Left hindlimb (tissue), 1 donor: ENCODE measurements at places on chromosomes 2 and 18.
A peak's percentile ranks its signal among the peaks of the same experiment; 100 is the strongest.

- no peak for DNase-seq
These were observed 332.5 kb downstream of the PID1 start for GRCh38 chr2:228938629-228939028.

- no peak for DNase-seq
These were observed 185.7 kb downstream of the FAM210A start for GRCh38 chr18:13540477-13541182.

GRCh38 chr2:107325981-107326786, 440.2 kb upstream of the ST6GAL2 start:
- DNase-seq = peak; percentile 63

- DNase-seq = no peak
These were observed 317.8 kb downstream of the GULP1 start for GRCh38 chr2:188609321-188610049.

- no peak for DNase-seq
These were observed 240.7 kb upstream of the SIX3 start for GRCh38 chr2:44700824-44701223.

GRCh38 chr2:164710837-164711765, 89.8 kb upstream of the GRB14 start:
- DNase-seq = no peak

DNA sequence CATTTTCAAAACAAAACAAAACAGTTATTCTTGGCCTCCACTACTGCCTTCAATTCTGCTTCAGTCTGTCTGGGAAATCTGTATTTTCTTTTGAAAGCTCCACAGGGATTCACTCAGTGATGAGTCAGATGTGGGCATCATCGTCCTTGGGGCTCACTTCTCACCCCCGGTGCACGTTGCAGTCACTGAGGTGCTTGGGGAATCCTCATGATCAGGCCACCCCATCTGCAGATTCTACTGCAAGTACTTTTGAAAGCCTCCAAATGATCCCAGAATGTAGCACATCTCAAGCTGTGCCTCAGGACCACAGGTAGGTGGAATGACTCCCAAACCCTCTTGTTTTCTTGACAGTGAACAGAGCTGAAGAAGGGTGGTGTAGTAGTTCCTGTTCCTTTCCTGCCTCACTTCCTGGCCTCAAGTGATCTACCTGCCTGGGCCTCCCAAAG, 34.3 kb downstream of the LPIN2 start:
- no peak for DNase-seq

GRCh38 chr18:64183665-64184064, 34.8 kb upstream of the LINC00305 start:
- no peak for DNase-seq

DNA sequence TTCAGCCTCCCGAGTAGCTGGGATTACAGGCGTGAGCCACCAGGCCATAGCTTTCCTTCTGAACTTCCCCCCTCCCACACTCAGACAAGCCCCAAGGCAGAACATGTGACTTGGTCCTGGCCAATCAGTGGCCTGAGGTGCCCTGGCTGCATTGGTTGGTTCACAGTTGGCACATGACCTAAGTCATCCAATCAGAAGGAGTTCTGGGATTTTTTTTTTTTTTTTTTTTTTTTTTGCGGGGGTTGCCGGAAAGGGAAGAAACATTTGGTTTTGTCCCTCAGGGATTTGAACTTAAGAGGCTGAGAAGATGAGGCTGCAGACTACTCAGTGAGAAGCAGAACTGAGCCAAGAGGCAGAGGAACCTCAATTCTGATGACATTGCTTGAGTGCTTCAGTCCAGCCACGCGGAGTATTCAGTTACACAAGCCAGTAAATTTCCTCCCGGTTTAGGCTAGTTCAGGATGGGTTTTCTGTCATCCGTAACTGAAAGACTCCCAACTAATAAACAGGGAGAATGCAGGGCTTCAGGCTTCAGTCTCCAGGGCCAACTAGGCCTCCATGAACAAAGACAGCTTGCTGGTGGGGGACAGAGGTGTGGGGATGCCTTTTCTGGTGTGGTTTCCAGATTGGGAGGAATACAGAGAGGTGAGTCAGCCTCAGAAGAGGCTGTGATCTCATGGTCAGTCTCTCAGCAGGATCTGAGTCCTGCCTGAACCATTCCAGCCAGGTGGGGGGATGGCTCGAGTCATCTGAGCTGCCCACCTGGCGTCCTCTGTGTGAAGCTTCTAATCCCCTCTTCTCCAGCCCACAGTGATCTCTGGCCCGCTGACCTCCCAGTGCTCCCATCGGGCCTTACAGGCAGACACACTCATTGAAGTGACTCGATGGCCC, 9.2 kb downstream of the PTMA start:
- no peak for DNase-seq

DNA sequence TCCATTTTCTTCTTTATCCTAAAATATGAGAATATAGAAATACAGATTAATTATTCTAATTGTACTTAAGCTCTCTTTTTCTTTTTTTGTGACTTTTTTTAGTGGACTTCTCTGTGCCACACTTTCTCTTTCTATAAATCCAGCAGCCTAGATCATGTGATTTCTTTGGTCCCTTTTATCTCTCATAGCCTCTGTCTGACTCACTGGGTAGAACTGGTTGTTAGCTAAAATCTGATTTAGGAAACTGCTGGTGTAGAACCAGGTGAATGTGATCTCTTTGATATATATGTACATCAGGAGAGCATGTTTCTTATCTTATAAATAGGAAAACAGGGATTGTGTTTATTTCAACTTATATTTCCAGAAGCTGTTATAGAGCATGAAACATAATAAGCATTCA, 54.9 kb downstream of the VRK2 start:
- DNase-seq = no peak

DNA sequence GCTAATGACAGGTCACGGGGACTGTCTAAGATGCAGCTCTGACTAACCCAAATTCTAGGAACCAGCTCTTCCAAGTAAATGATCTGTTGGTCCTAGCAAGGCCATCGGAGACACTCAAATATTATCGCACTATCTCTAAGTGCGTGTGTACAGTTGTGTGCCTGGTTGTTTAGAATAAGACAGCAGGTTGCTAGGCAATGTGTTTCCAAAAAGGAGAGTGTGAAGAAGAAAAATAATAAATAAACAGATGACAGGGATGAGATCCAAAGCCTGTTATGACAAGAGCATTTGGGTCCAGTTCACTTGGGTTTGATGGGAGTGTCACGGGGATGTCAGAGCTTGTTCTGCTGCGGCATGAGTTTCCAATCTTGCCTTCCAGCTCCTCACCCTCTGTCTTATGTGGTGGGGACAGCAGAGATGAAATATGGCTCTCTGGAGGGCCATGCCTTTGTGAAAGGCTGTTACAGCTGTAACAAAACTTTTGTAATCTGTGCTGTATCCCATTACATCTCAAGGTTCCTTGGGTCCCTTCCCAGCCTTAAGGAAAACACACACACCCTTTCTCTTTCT, 127.5 kb upstream of the TNP1 start:
- DNase-seq = peak; percentile 65

DNA sequence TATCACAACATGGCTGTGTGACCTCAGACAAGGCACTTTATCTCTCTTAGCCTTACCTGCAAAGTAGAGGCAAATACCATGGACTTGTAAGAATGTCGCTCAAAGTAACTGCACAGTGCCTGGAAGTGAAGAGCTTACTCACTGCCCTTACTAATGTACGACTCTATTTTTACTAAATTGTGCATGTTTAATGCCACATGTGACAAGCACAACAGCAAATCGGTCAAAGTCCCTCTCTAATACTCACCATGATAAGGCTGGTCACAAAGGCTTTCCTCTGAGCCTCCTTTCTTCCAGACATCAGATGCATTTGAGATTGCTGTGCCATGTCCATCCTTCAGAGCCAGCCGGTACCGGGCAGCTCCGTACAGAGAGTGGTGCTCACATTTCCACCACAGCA, 100.4 kb upstream of the CD302 start:
- DNase-seq = no peak

DNA sequence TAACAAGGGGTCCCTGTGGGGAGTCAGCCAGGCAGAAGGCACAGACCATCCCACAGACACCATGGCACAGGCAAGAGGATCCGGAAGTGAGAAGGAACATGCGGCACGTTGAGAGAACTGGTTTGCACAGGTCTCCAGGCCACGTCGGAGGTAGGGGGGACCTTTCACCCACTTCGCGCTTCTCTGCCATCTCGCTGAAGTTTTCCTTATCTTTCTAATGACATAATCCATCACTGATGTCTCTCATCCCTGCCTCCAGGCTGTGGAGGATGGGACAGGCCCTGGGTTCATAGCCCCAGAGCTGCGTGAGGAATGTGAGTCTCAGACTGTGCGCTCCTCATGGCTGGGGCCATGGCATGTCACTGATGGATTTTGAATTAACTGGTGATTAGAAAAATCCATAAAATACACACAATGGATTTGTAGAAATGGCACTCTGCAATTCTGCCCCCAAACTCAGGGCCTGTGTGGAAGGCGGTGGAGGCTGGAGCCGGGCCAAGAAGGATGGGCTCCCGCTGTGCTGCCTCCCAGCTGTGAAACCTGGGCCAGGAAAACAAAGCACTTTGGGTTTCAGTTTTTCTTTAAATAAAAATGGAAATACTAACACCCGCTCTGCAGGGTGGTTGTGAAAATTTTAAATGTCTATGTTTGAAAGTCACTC, 113.3 kb upstream of the ALKAL2 start:
- no peak for DNase-seq

- no peak for DNase-seq
These were observed 195.1 kb downstream of the LPIN1 start for GRCh38 chr2:11941201-11942177.

GRCh38 chr18:57561728-57562423, 24.6 kb downstream of the FECH start:
- DNase-seq = peak; percentile 36

DNA sequence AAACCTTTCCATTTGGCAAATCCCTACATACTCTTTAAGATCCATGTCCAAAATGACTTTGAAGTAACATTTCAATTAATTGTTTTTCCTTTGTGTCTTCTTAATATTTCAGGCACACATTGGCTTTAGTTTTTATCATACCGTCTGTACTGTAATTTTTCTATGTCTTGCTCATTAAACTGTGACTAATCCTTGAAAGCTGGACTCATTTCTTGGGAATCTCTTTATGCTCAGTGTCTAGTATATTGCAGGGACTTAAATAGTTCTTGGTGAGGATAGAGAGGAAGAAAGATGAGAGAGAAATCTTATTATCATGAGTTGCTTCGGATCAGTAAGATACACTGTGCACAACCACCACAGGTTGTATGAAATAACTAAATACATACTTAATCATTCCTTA, 448.3 kb upstream of the ST6GAL2 start:
- DNase-seq = no peak

GRCh38 chr2:88059979-88060906, 4.7 kb upstream of the KRCC1 start:
- DNase-seq = no peak

- no peak for DNase-seq
These were observed 124.8 kb downstream of the SCG2 start for GRCh38 chr2:223477318-223477717.

DNA sequence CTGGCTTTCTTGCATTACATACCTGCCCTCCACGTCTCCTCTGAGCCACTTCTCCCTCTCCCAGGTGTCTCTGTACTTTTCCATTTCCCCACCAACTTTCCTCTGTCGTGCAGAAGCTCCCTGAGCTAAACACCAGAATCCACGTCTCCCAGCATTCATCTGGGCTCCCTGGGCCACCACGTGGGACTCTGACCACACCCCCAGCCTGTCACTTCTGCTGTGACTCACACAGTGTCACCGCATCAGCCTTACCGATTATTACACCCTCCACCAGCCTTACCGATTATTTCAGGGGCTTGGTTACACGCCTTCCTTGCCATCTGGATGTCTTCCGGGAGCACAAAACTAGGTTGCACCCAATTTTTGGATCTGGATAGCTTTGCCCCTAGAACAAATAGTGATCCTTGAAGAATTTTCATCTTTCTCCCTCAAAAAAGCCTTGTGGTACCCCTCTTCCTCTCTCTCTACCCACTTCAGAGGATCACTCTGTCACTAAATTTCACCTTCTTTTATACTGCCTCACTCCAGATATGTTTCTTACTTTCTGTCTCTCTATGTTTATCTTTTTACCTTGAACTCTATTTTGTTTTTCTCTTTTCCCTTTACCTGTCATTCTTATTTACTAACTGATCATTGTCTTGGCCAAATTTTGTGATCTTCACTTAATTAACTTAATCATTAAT, 136.9 kb upstream of the CAB39 start:
- DNase-seq = no peak

DNA sequence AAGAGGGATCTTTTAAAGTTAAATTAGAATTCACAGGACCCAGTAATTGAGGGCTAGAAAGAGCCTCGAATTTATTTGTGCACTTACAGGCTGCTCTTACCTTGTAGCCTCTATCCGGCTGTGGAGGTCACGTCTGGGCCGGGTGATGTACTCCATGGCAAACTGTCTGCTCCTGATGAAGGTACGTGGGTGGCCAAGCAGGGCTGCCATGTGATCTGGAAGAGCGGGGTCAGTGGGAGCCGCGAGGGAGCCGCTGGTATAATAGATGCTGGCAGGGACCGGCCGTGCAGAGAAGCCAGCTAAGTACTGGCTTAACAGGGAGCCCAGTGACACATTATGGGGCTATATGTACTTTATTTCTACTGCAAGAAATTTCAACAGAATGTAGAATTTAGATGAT, 59.2 kb downstream of the ADI1 start:
- no peak for DNase-seq

- DNase-seq = no peak
These were observed 128.2 kb upstream of the CD226 start for GRCh38 chr18:70075906-70076305.

GRCh38 chr2:17643031-17643615, 102.6 kb downstream of the VSNL1 start:
- no peak for DNase-seq

DNA sequence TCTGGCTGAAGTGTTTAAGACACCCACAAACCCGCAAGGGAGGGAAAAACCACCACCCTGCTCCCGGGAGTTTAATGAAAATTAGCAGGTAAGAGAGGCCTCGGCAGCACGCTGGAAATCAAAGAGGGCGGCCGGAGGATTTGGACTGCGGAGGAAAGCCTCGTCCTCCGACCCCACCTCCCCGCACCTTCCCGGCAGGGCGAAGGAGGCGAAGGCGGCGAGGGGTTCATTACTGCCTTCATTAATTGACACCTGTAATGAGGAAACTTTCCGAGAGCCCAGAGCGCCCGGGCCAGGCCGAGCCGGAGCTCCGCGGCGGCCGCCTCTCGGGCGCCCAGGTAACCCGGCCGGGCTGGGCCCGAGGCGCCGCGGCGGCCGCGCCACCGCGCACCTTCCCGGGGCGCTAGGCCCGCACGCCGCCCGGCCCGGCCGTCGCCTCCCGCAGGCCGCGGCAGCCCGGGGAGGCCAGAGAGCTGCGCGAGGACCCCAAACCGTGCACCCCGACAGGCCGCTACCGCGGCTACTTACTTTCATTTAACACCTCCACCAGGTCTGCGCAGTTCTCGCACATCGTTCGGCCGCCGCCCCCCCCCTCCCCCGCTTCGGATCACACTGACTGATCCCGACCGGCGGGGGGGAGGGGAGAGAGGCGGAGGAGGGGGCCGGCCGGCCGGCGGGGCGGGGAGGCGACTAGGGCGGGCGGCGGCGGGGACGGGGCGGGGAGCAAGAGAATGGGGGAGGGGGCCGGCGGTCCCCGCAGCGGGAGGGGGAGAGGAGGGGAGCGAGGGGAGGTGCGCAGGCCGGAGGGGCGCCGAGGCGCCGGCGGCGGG, 550 bp downstream of the USP34 start:
- DNase-seq = peak; percentile 93

GRCh38 chr18:22826726-22827125, 106.4 kb upstream of the RBBP8 start:
- no peak for DNase-seq

- peak; percentile 36 for DNase-seq
These were observed 347.5 kb downstream of the METTL4 start for GRCh38 chr18:2223849-2224248.
